Colonic mucosa (tissue), 4 donors: ENCODE measurements at places on chromosomes 2 and 18. TPM values are rescaled to one million over a fixed set of nuclear protein-coding genes. Genes with fewer than 3 reads are reported as not detected.

HOXD13 gene
- total RNA-seq, result 0.77 TPM

WDSUB1 gene
- total RNA-seq, result 7.2 TPM

ZNF385B gene
- 0.69 TPM for total RNA-seq

ACMSD gene
- total RNA-seq, result not detected

STAMBP gene
- total RNA-seq, result 54.7 TPM

TRIM54 gene
- total RNA-seq, result not detected

ACADL gene
- total RNA-seq, result 0.12 TPM

PRKRA gene
- 34.0 TPM for total RNA-seq

ICOS gene
- total RNA-seq, result 0.69 TPM

POMC gene
- 1.8 TPM for total RNA-seq

SERPINB5 gene
- total RNA-seq, result 4.8 TPM

ZSWIM2 gene
- not detected for total RNA-seq

RHBDD1 gene
- 29.9 TPM for total RNA-seq

GRCh38 chr2:156064540-156064939, 268.0 kb downstream of the NR4A2 start:
- no peak for DNase-seq

DNA sequence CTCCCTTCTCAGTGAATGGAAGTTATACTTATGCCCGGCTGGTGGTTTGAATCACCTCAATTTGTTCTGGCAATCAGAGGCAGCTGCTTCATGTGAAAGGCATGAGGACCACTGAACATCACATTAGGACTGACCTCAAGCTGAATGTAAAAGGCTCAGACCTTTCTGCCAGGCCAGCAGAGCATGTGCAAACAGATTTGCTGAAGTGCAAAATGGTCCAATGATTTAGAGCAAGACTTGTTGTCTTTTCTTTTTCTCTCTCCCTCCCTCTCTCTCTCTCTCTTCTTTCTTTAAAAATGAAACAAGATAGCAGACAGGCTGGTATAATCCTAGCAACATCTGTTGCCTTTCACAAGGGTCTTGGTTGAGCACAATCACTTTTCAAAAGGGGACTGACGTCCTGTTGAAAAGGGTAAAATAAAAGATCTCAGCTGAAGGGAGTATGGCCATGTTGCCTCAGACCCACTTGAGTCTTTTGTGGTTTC, 13.3 kb upstream of the CDH7 start:
- no peak for DNase-seq

DNA sequence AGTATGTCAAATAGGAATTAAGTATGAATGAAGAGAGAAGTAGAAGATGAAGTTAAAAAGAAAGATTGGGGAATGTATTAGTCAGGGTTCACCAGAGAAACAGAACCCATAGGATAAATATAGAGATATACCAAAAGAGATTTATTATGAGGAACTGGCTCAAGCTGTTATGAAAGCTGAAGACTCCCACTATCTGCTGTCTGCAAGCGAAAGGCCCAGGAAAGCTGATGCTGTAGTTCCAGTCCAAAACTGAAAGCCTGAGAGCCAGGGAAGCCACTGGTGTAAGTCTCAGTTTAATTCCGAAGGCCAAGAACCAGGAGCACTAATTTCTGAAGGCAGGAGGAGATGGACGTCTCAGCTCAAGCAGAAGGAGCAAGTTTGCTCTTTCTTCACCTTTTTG, 200.9 kb upstream of the FN1 start:
- DNase-seq, result no peak

DNA sequence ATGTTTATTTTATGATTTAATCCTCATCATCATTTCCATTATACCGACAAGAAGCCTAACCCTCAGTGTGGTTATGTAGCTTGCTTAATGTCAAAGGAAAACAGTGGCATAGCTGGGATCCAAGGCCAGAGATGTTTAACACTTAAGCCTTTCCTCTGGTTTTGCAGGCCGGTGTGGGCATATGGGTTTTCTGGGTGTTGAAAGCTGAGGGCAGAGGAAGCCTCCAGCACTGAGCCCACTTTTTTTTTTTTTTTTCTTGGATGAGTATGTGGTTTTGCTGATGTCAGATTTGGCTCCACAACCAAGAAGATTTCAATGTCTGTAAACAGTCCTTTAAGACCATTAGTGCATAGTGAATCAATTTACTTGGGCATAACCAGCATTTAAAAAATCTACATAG, 41.3 kb downstream of the LHCGR start:
- no peak for DNase-seq

DNA sequence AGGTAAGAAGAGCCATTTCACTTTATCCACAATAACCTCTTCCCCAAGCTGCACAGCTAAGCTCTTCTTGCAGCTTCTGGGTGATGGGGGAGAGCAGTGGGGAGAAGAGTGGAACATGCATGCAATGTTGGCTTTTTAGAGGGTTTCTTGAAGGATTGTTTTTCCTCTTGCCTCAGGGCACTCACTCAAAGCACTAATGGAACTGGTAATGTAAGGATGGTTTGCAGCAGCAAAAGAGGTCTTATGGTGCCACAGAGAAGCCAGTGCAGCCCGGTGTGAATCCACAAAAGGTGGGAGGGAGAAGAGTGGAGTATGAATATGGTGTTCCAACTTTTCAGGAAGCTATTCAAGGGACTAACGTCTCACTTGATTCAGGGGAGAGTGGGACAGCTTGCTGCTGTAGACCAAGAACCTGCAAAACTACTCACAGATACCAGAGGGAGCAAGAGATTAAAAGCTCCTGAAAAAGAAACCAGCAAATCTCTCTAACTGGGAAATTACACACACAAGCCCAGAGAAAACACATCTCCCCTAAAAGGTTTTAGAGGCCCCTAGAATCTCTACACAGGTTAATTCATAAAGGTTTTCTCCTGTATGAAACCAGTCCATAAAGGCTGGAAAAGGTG, 116.4 kb downstream of the CHN1 start:
- DNase-seq, result no peak

DNA sequence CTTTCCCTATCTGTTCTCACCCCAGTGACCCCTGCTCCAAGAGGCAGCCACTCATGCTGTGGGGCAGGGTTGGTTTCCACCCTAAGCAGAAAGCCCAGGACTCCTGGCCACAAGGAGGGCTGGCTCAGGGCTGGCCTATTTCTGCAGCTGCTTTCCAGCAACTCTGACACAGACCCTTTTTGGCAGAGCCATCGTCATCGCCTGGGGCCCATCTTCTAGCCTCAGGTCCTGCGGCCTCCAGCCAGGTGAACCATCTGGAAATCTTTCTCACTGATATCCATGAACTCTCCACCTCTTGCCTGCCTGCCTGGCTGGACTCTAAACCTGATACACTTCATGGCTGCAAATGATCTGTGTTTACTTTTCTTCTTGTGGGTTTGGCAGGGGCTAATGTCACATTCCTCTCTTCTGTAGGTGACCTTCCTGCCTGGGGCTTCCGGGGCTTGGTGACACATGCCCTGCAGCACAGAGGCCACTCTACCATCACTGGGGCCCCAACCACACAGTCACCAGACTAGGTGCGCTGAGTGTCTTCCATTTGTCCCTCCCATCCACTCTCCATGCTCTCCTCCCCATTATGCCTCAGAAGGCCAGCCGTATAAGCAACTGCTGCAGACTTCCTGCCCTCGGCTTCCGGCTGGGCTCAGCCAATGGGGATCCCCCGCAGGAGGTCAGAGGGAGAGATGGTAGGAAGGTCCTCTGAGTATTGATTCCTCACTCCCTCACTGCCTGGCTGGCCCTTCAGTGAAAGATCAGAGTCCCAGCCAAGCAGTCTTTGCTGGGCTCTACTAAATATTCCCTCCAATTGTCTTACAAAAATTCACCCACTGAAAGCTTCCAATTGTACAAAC, 9.7 kb upstream of the COPS8 start:
- DNase-seq, result no peak

GRCh38 chr18:48022531-48023329, 92.3 kb upstream of the SMAD2 start:
- DNase-seq, result no peak

- no peak for DNase-seq
These were observed 117.2 kb upstream of the NCK2 start for GRCh38 chr2:105627534-105627933.

GRCh38 chr2:233832414-233832813, 21.9 kb downstream of the HJURP start:
- DNase-seq, result no peak

GRCh38 chr2:9658972-9659371, 28.2 kb upstream of the YWHAQ start:
- no peak for DNase-seq

GRCh38 chr2:57417007-57417406, 629.6 kb upstream of the VRK2 start:
- no peak for DNase-seq

- no peak for DNase-seq
These were observed 99.4 kb upstream of the ARL5A start for GRCh38 chr2:151927501-151928221.

GRCh38 chr2:18238209-18238608, 322.2 kb downstream of the RDH14 start:
- no peak for DNase-seq

- DNase-seq, result no peak
These were observed 15.4 kb downstream of the FEZ2 start for GRCh38 chr2:36582538-36582937.

DNA sequence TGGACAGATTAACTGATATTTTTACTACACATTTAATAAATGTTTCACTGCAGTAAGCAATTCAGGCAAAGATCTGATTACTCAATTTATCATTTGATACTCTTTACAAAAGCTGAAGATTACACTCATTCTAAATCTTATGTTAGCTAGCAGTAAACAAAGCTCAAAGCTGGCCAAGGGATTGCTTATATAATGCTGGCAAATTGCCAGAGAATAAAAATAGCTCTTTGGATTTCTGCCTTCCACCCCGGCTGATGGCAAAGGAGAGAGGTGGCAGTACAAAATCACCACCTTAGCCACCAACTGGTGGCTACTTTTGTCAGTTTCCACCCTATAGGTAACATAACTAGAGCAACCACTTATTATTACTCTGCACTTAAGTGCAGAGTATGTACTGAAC, 320.5 kb downstream of the FSIP2 start:
- no peak for DNase-seq

GRCh38 chr18:30556112-30556511, 486.4 kb downstream of the DSC3 start:
- peak; percentile 65 for DNase-seq

GRCh38 chr2:166230024-166230723, 102.4 kb upstream of the SCN1A start:
- no peak for DNase-seq

DNA sequence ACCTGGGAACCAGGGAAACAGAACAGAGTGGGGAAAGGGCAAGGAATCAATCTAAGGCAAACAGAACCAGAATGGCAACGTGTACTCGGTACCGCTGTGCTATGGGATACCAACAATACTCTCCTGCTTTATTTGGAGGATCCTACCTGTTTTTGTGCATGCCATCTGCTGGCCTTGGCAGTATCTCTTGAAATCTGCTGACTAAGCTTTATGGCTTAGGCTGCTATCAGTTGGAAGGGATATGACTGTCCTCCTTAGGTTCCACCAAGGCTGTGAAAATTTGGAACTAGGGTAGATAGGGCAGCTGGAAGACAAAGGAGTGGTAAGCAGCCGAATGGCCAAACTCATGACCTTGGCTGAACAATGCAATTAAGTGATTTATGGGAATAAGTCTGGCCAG, 71.3 kb upstream of the LYPD6 start:
- peak; percentile 18 for DNase-seq

DNA sequence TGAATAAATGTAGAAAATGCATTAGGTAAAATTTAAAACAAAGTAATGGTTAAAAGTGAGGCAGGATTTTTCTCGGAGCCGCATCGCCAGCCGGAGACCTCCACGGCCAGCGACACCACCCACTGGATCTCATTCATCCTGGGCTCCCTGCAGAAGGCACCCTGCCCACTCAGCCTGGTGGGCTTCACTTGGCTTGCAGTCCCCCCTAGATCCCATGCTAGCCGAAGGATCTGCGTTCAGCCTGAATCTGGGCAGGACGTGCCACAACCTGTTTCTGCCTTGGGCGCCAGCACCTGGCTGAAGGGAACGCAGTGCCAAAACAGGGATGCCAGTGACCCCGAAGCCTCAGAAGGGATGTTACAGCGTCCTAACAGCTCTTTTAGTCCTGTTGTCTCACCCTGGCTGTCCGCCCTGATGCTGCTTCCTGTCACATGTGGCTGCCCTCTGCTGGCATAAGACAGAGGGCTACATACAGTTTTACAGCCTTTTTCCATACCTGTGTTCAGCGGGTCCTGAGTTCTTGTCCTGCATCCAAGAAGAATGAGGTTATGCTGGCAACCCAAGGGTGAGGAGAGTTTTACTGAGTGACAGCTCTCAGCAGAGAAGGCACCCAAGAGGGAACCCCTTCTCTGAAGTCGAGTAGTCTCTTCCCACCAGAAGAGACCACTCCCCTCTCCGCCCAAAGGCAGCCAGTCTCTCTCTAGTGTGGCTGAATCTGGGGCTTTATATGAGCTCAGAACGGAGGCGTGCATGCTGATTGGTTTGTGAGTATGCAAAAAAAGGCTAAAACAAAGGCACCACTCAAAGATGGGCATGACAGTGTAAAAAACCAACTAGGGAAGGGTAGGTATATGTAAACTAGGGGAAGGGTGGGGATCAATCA, 173.1 kb upstream of the GYPC start:
- DNase-seq, result no peak
